ENCODE measurements at places on chromosomes 11 and 22. TPM values are rescaled to one million over a fixed set of nuclear protein-coding genes. Genes with fewer than 3 reads are reported as not detected.

Gene TMEM86A
- polyA plus RNA-seq: 3.3 TPM

Gene OOSP3
- polyA plus RNA-seq: not detected

Gene SEPTIN5
- 170 TPM for polyA plus RNA-seq

Gene MS4A4A
- polyA plus RNA-seq: not detected

Gene RCOR2
- 41.5 TPM for polyA plus RNA-seq

Gene CRYBB3
- not detected for polyA plus RNA-seq

Gene MAP6
- polyA plus RNA-seq: 200 TPM

Gene MAPK8IP2
- 48.0 TPM for polyA plus RNA-seq

Gene SCGB2A2
- not detected for polyA plus RNA-seq

Gene NARS2
- 39.6 TPM for polyA plus RNA-seq

Gene DMC1
- 0.14 TPM for polyA plus RNA-seq

Gene IFITM10
- polyA plus RNA-seq: 0.50 TPM

Gene USP28
- polyA plus RNA-seq: 12.8 TPM

Gene OR52H1
- polyA plus RNA-seq: not detected

Gene FDXACB1
- 3.1 TPM for polyA plus RNA-seq

Gene GPHA2
- polyA plus RNA-seq: not detected

Gene ZFPL1
- polyA plus RNA-seq: 39.7 TPM

Gene PLEKHB1
- 0.40 TPM for polyA plus RNA-seq

Gene ZNRF3
- polyA plus RNA-seq: 2.6 TPM

Data from neural cell (in vitro differentiated cells).